CD4-positive, CD25-positive, alpha-beta regulatory T cell (primary cell): ENCODE measurements at places on chromosomes 7 and 10. TPM values are rescaled to one million over a fixed set of nuclear protein-coding genes. Genes with fewer than 3 reads are reported as not detected.

CCL24 gene
- not detected for polyA plus RNA-seq

LYZL2 gene
- polyA plus RNA-seq, result not detected

WAPL gene
- polyA plus RNA-seq, result 33.3 TPM

HPSE2 gene
- polyA plus RNA-seq, result not detected

STEAP4 gene
- polyA plus RNA-seq, result not detected

GPR158 gene
- not detected for polyA plus RNA-seq

HOGA1 gene
- polyA plus RNA-seq, result not detected

SDK1 gene
- polyA plus RNA-seq, result not detected

PRF1 gene
- polyA plus RNA-seq, result 187 TPM

PKD2L1 gene
- polyA plus RNA-seq, result not detected

SOSTDC1 gene
- not detected for polyA plus RNA-seq

PSTK gene
- polyA plus RNA-seq, result 8.4 TPM

GFRA1 gene
- polyA plus RNA-seq, result not detected

CC2D2B gene
- not detected for polyA plus RNA-seq

TSC22D4 gene
- polyA plus RNA-seq, result 31.3 TPM

HOXA11 gene
- not detected for polyA plus RNA-seq

IGFBP3 gene
- polyA plus RNA-seq, result not detected

NXPH1 gene
- polyA plus RNA-seq, result not detected

CABCOCO1 gene
- polyA plus RNA-seq, result not detected

MAGI2 gene
- not detected for polyA plus RNA-seq

GARIN1A gene
- polyA plus RNA-seq, result not detected

MYH16 gene
- polyA plus RNA-seq, result not detected

SAP25 gene
- not detected for polyA plus RNA-seq

MEOX2 gene
- not detected for polyA plus RNA-seq

ASB10 gene
- not detected for polyA plus RNA-seq

FBXL13 gene
- not detected for polyA plus RNA-seq

FAM13C gene
- polyA plus RNA-seq, result not detected

GPR146 gene
- 17.6 TPM for polyA plus RNA-seq

C10orf53 gene
- polyA plus RNA-seq, result not detected

CFAP43 gene
- polyA plus RNA-seq, result not detected
